ENCODE measurements at places on chromosomes 5 and 9. TPM values are rescaled to one million over a fixed set of nuclear protein-coding genes. Genes with fewer than 3 reads are reported as not detected.

The WNT8A gene
- not detected for total RNA-seq

The FBP1 gene
- total RNA-seq, result 2.5 TPM

The GFI1B gene
- not detected for total RNA-seq

The SPAG8 gene
- not detected for total RNA-seq

The AQP7 gene
- total RNA-seq, result not detected

The PTCH1 gene
- total RNA-seq, result 2.8 TPM

The CACFD1 gene
- total RNA-seq, result 24.6 TPM

The GTF2H2 gene
- 19.0 TPM for total RNA-seq

The TRMO gene
- 39.0 TPM for total RNA-seq

The ITK gene
- not detected for total RNA-seq

The LTC4S gene
- 0.41 TPM for total RNA-seq

The PCDHB10 gene
- 3.4 TPM for total RNA-seq

The PRR16 gene
- total RNA-seq, result 1.0 TPM

The CER1 gene
- not detected for total RNA-seq

The TUSC1 gene
- 13.7 TPM for total RNA-seq

The ANKRD55 gene
- total RNA-seq, result not detected

- no peak for DNase-seq
These were observed 127.4 kb upstream of the TAF11L2 start for GRCh38 chr5:17370651-17371050.

- DNase-seq, result no peak
These were observed 11.4 kb upstream of the PTGDS start for GRCh38 chr9:136965771-136966484.

- peak; percentile 69 for DNase-seq
These were observed 49.6 kb upstream of the ADRB2 start for GRCh38 chr5:148776780-148777179.

DNA sequence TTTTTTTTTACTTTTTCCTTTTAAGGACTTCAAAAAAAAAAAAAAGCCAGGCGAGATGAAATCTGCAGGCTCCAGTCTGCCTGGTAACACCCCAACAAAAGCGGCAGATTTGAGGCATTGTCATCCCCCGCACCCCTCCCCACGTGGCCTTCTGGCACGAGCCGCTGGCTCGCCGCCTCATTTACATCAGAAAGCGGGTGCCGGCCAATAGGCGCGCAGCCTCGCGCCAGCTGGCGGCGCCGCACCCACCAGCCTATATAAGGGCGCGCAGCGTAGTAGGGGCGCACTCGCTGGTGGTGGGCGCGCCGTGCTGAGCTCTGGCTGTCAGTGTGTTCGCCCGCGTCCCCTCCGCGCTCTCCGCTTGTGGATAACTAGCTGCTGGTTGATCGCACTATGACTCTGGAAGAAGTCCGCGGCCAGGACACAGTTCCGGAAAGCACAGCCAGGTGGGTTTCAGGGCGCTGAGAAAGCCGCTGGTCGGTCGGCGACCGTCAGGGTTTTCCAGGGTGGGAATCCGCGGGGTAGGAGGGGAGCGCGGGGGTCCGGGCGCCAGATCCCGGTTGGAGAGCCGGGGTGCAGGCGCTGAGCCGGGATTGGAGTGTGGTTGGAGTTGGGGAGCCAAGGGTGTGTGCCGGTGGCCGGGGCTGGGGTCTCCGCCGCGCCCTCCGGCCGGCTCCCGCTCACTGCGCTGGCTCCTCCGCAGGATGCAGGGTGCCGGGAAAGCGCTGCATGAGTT lies at the start of gene GADD45G:
Gene GADD45G (plus strand): TSS at position 284 of the 736 bp plus-strand sequence. CDS start 110 bp downstream, at position 394.
- peak; percentile 28 for DNase-seq

GRCh38 chr9:127694890-127695720 lies 11.7 kb upstream of the CFAP157 start:
- DNase-seq, result no peak

DNA sequence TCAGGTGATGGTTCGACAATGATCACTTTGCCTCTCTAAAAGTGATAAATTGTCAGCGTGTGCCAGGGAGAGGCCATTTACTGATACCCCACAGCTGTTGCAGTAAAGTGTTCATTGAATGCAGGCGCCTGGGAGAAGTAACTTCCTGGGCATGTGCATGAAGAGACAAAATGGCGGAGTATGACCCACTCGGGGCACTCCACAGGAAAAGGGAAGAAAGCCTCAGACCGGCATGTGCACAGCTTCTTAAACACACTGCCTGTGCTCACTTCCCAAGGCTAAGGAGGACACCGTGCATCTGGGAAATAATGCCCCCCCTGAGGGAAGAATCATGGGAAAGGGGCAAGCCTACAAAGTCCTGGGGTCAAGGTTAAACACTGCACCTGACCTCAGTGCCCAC lies 329.5 kb downstream of the ICE1 start:
- DNase-seq, result no peak

DNA sequence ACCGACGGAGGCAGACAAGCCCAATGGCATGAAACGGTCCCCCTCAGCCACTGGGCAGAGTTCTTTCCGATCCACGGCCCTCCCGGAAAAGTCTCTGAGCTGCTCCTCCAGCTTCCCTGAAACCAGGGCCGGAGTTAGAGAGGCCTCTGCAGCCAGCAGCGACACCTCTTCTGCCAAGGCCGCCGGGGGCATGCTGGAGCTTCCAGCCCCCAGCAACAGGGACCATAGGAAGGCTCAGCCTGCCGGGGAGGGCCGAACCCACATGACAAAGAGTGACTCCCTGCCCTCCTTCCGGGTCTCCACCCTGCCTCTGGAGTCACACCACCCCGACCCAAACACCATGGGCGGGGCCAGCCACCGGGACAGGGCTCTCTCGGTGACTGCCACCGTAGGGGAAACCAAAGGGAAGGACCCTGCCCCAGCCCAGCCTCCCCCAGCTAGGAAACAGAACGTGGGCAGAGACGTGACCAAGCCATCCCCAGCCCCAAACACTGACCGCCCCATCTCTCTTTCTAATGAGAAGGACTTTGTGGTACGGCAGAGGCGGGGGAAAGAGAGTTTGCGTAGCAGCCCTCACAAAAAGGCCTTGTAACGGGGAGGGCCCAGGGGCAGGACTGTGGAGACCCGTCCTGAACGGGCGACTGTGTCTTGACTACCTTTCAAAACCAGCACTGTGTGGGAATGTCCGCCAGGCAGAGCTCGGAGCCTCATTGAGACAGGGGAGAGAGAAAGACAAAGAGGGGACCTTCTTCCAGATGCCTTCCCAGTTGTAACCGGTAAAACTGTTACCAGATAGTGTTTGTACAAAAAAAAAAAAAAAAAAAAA lies 29.9 kb downstream of the CD180 start:
- DNase-seq, result no peak

DNA sequence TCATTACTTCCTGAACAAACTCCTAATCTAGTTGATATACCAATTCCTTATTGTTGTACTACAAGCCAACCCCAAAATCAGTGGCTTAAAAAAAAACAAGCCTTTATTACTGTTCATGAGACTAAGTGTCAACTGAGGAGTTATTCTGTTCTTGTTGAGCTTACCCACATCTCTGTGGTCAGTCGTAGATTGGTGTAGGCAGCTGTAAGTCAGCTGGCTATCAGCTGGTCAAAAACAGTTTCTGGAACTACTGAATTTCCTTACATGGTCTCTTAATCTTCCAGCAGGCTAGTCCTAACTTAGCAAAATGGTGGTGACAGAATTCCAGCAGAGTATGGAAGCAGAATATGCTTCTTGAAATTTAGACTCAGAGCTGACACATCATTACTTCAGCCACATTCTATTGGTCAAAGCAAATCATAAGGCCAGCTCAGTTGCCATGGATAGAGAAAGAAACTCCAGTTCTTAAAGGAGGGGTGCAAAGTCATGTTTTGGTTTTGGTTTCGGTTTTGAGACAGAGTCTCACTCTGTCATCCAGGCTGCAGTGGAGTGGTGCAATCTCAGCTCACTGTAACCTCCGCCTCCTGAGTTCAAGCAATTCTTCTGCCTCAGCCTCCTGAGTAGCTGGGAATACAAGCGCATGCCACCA lies 386.1 kb upstream of the MPDZ start:
- DNase-seq, result no peak

DNA sequence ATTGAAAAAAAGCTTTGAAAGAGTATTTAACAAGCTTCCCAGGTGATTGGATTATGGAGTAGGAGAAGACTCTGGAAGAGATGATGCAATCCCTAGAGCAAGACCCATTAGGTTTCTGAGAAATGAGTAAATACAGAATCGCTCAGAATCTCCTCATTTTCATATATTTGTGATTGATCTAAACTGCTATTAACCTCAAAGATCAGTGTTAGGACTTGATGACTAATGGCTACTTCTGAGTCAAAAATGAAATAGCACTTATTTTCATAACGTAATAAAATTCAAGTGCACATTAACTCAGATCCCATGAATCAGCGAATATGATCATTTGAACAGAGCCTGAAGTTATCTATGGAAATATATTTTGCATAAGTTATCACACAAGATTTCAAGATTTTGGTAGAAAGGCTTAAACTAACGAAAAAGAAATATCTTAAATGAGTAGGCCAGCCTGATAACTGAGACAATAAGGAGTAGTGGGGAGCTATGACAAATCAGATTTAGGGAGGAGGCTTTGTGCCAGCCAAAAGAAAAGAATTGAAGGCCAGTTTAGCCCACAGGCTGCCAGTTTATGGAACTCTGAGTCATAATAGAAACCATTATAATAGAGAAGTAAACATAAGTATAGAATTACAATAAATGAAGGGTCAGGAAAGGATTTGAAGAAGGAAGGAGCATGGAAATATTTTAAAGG lies 106.7 kb upstream of the OSMR start:
- DNase-seq, result no peak

DNA sequence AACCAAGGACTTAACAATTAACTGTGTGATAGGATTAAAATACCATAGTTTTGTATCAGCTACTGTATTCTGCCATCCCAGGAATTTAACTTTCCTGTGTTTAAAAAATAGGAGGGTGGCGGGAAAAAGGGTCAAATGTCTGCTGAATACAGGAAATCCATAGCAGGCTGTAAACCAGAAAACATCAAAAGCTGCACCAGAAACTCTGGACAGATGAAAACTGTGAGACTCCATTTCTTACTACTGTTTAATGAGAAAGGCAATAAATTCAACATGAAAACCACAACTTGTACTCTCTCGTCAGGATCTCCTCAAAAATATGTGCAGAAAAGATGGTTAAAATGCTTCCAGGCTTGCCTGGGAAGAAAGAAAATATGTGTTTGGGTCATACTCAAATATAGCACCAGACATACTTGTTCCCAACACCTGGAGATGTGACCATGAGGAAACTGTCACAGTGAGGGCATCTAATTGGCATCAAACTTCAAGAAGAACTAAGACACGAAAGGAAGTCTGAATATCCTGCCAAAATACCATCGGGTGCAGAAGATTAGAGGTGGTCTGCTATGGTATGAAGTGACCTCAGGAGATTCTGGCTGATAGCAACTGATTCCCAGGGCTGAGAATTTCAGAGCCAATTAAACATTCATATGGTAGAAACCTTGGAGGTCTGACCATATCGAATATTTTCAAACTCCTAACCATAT lies 164.7 kb upstream of the TARS1 start:
- no peak for DNase-seq

DNA sequence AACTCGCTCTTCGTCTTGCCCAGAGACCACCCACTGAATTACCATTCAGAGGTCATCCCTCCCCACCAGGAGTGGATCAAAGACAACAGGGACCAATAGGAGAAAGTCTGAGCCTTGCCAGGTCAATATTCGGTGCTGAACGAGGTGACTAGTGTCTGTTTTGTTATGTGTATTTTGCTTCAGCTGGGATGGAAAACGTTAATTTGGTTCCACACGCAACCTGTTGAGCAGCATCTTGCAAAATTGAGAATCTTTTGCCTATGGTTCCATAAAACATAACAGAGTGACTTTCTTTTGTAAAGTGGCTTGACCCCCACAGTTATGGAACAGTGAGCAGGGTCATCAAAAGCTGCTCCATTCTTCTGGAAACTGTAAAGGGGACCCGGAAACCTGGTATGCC lies 168.4 kb downstream of the MSX2 start:
- DNase-seq, result no peak

- peak; percentile 39 for DNase-seq
These were observed 306.9 kb downstream of the GLIS3 start for GRCh38 chr9:3992924-3993323.

DNA sequence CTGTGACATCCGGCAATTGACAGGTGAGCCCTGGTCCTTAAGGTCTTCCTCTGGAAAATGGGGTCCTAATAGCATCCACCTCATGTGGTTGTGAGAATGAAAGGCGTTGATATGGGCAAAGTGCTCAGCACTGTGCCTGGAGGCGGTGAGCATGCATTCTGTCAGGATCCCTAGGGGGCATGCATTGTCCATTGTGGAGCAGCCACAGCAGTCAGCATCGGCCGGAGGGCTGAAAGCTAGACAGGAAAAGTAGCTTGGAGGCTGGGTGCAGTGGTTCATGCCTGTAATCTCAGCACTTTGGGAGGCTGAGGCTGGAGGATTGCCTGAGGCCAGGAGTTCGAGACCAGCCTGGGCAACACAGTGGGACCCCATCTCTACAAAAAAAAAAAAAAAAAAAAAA lies 122.2 kb downstream of the LHX2 start:
- DNase-seq, result no peak

DNA sequence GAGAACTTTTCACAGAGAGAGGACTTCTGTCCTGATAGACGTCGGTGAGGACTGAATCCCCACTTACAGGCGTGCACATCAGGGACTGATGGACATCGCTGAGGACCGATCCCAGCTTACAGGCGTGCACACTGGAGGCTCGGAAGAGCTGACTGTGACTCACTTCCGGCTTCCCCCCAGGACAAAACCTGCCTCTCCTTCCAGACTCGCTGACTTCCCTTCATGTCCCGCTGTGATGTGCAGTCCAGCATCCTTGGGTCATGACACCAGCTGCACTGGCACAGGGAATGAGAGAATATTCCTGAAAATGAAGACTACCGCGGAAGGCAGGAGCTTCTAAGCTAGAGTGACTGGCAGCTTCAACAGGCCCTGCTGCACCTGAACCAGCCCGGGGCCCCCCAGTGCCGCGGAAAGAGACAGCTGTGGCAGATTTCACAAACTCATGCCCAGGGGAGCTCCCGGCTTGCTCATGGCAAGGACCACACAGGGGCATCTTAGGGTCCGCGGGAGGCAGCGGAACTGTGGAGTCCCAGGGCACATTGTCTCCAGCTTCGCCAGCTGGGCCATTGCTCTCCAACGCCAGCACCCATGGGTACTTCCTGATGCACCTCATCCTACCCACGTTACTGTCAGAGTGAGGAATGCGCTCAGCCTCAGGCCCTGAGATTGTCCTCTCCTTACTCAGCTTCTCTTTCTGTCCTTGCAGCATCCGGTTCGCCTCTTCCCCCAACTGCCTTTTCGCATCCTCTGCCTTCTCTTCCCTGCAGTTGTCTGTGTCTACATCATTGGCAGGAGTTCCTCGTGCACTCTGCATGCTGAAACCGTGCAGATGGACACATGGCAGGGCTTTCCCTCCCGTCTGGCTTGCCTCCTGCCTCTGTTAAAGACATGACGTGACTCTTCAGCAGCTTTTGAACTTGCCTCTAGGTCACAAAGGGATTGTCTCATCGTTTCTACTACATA lies 29.5 kb downstream of the SURF6 start:
- DNase-seq, result no peak

Data from kidney epithelial cell (primary cell).